ENCODE measurements at places on chromosomes 6 and 20.
A peak's percentile ranks its signal among the peaks of the same experiment; 100 is the strongest.

DNA sequence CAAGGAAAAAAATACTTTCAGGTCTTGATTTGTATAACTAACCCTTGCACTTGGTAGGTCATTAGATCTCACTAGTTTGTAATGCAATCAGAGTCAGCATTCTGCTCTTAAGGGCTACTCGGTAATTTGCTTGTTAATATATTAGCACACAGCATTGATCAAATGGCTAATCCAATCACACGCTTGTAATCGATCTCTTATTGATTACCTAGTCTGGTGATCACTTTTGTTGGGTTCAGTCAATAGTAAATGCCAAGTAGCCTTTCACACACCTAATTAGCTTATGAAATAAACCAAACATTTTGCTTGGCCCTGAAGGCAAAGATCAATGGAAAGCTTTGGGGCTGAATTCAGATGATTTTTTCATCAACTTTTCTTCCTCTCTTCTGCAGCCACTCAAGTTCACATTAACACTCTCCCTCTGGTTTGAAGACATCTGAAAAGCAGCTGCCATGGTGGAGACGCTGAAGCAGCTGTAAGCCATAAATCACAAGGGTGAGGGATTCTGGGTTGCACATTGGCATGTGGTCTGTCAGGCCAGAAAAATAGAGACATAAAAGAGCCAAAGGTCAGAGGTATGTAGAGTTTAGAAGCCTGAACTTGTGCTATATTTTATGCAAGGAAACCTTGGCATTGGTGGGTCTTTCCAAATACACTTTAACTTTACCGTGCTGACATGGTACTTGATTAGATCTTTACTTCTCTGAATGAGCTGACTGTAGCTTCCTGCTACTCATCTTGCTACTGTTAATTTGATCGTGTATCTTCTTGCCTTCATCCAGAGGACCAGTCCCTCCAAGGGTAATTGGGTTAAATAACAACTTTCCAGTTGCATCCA, 234.4 kb downstream of the SIM1 start:
- DNase-seq: peak; percentile 63

DNA sequence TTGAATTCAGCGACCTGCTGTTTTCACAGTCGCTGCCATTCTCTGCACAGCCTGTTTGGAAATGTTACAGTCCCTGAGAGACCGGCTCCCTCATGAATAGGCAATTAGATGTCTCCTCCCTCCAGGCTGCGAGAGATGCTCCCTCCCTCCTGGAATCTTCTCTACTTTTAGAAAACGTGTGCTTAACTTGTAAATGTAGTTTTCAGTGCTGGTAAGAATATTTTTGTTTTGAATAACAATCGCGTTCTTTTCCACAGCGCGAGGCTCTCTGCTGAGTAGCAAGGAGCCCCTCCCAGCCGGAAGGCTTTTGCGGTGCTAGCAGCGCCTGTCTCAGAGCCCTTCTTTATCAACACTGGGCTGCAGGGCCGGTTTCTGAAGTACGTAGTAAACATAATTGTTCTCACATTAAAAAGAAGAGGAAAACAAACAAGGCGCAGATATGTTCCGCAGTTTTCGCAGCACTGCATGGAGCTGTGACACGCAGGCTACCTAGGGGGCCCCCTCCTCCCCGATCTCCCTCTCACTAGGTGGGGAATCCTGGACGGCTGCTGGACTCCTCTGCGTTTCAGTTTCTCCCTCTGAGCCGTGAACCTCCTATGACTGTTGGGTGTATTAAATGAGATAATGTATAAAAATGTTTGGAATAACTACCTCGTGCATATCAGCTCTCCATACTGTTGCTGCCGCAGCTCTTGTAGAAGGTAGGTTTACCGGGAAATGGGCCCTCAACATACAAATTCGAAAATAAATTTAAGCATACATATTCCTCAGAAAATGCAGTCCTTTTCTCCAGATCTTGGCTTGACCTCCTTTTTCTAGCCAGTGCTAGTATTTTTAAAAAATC, 79.0 kb upstream of the SPACA1 start:
- no peak for DNase-seq

GRCh38 chr6:83429857-83430610, 817 bp downstream of the ME1 start:
- DNase-seq: no peak

DNA sequence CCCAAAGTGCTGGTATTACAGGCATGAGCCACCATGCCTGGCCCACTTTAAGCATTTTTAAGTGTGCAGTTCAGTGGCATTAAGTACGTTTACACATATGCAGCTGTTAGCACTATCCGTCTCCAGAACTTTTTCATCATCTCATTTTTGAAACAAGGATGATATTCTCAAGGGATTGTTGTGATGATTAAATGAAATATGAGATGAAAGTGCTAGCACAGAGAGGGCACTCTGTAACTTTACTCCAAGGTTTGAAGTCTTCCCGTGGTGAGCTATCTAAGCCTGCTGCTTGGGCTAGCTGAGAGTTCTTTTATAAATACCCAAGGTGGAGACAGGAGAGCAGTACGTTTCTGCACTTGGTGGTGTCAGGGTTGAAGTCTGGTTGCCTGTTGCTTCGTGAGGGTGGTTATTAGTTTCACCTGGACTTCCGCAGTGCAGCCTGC, 6.6 kb downstream of the TM9SF4 start:
- no peak for DNase-seq

DNA sequence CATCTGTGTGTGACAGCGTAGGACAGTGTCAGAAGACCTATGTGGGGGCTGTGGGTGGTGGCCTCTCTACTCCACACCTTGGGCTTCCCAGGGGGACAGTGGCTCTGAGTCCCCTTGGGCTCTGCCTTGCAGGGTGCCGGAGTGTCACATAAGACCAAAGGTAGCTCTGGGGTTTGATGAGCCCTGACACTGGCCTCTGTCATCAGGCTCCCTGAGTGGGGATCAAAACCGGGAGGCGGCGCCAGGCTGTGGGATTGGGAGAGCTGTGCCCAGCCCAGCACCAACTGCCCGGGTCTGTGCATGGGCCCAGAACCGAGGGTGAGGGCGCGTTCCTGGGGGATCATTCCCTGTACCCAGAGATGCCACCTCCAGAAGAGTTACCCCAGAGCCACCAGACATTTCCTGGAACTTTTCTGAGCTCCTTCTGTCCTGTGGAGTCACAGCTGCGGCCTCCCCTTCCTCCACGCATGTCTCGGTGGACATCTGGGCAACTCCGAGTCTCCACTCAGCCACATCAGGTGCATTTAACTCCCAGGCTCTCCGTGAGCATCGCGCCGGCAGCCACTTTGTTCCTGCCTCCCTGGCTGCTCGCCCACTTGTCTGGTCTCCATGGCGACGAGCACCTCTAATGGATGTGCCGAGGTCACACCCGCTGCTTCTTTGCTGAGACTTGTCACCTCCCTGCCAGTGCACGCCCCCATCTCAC, 94.7 kb downstream of the TMEM242 start:
- no peak for DNase-seq

DNA sequence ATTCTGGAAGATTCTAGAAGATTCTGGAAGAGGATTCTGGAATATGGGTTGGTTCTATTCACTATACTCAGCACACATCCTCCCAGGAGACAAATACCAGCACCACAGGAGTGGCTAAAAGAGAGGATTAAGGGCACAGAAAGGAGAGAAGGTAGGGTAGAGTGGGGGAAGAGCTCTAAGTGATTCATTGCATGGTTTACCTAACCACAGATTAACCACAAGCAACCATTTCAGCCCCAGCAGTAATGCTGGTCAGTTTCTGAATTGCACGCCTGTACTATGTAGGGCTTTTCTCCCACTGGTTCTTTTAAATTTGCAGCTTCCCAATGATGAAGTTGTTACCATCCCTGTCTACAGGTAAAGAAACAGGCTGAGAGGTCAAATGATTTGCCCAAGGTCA, 192.7 kb upstream of the PMEPA1 start:
- no peak for DNase-seq

- no peak for DNase-seq
Measured at GRCh38 chr6:110509617-110510241, 33.3 kb upstream of the SLC22A16 start.

- DNase-seq: no peak
Measured at GRCh38 chr6:70735513-70735912, 67.8 kb downstream of the SMAP1 start.

DNA sequence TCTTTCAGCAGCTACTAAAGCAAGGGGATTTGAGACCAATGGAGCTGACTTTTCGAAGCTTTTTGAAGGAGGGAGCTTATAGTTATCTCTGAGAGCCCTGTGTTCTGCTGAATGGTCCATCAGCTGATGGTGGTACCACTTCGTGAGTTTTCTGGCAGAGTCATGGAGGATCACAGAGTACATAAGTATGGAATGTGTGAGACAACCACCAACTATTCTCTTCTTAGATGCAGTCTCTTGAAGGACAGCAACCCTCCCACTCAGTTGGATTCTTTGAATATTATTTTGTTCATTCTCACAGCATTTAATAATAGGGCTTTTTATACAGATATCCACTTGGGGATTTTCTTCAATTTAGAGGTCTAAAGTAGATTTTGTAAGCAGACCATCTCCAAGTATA, 75.3 kb downstream of the ELOVL2 start:
- DNase-seq: no peak

- no peak for DNase-seq
Measured at GRCh38 chr20:32348207-32348606, 9.9 kb upstream of the ASXL1 start.

- no peak for DNase-seq
Measured at GRCh38 chr6:89793586-89793985, 26.0 kb downstream of the MDN1 start.

DNA sequence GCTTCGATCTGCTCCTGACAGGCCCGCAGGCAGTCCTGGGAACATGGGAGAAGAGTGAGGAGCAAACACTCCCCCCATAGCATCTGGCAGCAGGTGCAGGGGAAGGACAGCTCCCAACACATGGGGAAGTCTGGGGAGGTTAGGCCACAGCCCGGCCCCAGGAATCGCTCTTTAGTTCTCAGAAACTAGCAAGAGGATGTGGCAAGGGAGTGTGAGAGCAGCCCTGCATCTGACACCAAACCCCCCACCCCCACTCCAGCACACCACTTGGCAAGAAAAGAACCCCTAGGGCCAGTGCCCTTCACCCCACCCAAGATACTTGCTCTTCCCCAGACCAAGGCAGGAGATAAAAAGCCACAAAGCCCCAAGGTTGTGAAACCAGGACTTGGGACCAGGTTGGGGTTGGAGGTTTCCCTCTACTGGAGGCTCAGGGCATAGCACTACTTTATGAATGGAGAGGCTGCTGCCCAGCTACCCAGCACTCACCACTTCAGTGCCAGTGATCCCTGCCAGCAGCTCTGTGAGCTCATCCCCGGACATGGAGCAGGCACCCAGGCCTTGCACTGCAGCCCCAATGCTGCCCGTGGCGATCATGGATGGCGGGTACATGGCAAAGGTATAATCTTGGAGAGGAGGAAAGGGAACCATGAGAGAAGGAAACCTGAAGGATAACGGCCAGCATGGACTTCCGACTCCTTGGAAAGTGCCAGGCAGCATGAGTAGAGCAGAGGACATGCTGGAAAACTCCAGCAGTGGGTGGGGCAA, 5.4 kb downstream of the CCND3 start:
- peak; percentile 61 for DNase-seq

DNA sequence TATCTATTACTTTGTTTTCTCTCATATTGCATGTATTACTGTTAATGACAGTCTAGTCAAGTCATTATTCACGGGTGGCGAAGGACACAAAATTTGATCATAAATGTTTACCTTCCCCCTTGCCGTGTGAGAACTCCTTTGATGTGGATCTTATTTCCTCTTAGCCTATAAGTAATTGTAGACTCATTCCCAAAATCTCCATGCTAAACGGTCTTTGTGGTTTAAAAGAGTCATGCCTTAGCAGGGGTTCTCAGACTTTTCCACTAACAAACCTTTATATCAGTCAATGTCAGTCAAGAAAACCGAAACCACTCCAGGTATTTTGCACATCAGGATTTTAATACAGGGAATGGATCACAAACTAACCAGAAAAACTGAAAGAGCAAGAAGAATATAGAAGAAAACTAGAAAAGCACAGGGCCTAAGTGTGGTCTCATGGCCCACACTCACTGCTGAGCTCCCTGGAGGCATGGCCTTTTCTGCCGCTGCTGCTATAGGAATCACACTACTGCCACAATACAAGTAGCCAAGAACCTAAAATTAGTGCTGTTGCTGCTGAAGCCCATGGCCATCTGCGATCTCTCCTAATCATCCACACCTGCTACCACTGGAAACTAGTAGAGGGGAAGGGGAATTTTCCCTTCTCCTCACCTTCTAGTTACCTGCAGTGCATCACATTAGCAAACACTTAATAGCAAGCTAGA, 186.0 kb upstream of the POU3F2 start:
- DNase-seq: no peak

- no peak for DNase-seq
Measured at GRCh38 chr20:19256906-19257595, 44.6 kb downstream of the SLC24A3 start.

DNA sequence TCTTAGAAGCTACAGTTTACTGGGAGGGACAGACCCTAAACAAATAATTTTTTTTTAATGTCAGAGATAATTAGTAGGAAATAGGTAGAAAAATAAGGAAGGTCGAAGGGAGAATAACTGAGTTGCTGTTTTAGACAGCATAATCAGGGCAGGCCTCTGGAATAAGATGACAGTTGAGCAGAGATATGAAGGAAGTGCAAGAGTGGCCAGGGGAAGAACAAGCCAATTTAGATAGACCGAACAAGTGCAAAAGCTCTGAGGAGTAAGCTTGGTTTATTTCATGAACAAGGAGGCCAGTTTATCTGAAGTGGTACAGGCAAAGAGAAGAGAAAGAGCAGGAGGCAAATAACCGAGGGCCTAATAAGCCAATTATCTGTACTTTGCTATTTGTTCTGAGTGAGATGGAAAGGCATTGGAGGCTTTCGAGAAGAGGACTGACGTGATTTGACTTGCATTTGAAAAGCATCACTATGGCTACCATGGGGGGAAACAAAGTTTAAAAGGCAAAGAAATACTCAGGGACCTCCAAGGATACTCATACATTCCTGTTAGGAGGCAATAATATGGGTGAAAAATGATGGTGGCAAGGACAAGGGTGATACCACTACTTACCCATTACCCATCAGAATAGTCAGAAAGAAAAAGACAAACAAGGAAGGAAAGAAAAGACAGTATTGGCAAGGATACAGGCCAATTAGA, 19.7 kb downstream of the PROCR start:
- no peak for DNase-seq

DNA sequence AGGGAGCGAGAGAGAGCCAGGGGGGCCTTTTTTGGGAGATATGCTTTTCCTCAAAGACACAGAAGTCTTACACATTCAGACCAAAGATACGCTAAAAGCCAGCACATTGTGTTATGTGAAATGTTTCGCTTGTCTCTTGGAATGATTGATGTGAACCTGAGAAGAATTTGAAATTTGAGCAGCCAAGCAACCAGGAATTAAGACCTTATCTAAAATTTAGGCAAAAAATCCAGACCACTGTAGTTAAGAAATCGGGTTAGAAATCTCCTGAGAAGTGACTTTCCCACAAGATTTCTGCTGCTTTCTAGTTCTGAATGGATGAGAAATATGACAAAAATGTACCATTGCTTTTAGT, 223.2 kb upstream of the GMDS start:
- no peak for DNase-seq
